ENCODE measurements at places on chromosomes 6 and 20.
A peak's percentile ranks its signal among the peaks of the same experiment; 100 is the strongest.

DNA sequence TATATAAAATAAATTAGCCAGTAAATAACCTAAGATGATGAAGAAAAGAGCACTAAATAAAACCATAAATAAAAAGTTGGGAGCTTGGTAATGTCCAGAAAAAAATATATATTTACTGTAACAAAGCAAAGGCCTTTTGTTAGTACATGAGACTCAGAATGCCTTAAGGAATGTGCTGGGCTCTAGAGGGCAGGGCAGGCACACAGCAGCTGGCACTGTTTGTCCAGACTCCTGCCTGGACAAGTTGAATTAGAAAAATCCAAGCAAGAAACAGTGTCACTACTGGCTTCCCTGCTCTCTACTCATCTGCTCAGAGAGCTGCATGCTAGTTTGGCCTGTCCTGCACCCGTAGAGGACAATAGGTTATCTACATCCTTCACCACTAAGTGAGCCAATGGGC is 8.8 kb downstream of the DEFB129 start:
- peak; percentile 79 for DNase-seq

DNA sequence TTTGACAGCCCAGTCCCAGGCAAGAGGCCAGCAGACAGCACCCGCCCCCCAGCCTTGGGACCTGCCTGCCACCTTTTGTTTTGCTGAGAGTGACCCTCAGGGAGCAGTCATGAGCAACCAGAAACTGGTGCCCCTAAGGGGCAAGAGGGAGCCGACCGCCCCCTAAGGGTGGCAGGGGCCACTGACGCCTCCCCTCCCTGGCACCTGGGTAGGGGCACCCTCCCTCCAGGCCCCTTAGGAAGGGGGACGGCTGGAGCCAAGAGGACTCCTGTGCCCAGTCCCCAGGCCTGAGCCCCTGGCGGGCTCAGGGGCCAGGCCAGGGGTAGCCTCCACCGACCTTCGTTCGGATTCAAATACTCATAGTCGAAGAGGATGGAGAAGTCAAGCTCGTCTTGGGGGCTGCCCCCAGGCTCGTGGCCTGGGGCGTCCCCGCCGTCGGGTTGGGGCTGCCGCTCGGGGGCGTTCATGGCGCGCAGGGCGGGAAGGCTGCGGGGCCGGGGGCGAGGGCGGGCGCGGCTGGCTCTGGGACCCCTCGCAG is 417 bp downstream of the NFATC2 start:
- no peak for DNase-seq

GRCh38 chr6:101080597-101080996 is 199.5 kb upstream of the ASCC3 start:
- DNase-seq, result peak; percentile 90

DNA sequence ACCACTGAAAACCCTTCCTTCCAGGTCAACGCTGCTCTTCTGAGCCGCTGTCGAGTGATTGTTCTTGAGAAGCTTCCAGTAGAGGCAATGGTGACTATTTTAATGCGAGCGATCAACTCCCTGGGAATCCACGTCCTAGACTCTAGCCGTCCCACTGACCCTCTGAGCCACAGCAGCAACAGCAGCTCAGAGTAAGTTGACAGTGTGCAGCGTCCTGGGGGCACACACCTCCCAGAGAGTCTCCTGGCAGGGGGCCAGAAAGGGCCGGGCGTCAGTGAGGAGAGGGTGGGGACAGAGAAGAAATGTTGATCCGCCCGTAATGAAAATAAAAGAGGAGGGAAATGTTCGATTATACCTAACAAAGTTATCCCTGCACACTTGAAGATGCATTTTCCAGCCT is 5.0 kb downstream of the WRNIP1 start:
- no peak for DNase-seq

DNA sequence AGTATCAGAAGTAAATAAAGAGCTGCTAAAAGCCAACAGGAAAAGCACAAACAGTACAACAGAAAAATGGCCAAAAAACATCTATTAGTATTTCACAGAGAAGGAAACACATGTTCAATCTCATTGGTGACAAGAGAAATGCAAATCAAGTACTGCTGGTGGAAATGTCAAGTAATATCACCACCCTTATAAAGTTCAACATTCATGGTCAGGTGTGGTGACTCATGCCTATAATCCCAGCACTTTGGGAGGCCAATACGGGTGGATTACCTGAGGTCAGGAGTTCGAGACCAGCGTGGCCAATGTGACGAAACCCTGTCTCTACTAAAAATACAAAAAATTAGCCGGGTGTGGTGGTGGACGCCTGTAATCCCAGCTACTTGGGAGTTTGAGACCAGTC is 42.8 kb downstream of the ESF1 start:
- no peak for DNase-seq

- DNase-seq, result no peak
Observed at GRCh38 chr6:162671580-162672165, 55.9 kb downstream of the PRKN start.

DNA sequence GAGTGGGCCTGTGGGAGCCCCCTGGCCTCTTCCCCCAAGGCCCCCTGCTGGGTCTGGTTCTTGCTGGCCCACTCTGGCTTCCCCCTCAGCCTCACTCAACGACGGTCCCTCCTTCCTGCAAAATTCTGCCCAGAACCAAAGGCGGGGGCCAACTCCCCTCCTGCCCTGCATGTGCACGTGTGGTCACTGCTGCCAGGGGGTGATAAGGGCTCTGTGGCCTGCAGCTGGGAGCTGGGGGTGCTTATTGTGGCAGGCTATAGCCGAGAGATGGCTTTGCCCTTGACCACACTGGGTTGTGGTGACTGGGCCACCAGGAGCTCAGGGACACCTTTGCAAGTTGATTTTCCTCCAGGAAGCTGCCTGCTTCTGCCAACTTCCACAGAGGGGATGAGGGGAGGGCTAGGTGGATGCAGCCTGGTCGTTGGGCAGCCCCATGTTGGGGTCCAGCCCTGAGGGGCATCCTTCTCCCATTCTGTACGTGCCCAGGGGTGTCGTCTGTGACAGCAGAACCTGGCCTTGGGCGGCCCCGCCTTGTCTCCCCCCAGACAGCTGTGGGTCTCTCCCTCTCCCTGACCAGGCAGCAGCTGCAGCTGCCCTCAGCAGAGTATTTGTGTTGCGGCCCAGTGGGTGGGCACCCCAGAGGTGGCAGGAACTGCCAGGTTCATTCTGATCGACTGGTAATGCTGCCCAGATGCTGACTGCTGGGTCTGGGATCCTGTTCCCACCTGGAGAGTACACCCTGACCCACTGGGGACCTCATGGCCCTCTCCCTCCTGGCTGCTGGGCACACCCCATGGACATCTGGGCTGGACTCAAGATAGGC is 5.6 kb downstream of the TCEA2 start:
- DNase-seq, result no peak

GRCh38 chr6:136745300-136745699 is 47.0 kb downstream of the MAP3K5 start:
- DNase-seq, result no peak

DNA sequence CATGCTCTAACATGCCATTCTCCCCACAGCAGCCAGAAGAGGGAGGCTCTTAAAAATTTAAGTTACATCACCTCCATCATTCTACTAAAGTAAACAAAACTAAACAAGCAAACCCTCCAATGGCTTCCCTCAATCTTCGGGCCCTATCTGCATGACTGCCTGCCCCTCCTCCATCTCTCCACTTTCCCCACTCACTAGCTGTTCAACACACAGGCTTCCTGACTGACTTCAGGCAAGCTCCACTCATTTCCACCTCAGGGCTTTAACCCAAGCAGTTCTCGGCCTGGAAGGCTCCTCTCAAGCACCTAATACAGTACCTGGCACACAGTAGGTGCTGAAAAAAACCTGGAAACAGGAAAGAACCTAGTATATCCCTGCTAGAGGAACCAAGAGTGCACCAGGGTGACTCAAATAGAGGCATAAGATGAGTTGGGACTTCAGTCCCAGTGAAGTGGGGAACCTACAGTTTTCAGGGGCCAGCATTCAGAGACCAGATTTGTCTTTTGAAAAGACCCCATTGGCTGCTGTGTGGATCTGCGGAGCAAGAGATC is 2.8 kb downstream of the AHCY start:
- peak; percentile 38 for DNase-seq

GRCh38 chr6:154261688-154262397 is 94.8 kb downstream of the IPCEF1 start:
- no peak for DNase-seq

DNA sequence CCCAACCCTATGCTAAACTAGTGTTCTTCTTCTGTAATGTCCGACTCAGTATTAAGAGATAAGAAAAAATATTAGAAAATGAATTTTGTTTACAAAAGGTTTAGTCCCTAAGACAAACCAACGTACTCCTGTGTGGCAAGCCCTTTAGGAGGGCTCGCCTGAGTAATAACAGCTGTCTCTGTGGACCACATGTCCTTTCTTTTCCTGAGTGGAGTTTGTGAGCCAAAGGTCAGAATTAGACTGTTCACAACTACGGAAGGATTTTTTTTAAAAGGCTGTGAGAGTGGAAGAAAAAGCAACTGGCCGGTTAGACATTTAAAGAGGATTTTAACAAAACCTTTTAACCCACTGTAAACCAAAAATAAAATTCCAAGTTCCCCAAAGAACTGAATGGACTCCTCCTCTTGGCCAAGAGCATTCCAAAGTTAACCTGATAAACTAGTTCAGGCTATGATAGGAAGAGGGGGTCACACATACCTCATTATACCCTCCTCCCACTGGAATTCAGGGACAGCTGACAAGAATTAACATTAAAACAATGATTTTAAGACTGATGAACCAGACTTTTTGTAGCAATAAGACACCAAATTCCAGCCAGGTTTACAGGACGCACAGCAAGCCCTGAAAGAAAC is 43.5 kb downstream of the FAM184A start:
- no peak for DNase-seq

DNA sequence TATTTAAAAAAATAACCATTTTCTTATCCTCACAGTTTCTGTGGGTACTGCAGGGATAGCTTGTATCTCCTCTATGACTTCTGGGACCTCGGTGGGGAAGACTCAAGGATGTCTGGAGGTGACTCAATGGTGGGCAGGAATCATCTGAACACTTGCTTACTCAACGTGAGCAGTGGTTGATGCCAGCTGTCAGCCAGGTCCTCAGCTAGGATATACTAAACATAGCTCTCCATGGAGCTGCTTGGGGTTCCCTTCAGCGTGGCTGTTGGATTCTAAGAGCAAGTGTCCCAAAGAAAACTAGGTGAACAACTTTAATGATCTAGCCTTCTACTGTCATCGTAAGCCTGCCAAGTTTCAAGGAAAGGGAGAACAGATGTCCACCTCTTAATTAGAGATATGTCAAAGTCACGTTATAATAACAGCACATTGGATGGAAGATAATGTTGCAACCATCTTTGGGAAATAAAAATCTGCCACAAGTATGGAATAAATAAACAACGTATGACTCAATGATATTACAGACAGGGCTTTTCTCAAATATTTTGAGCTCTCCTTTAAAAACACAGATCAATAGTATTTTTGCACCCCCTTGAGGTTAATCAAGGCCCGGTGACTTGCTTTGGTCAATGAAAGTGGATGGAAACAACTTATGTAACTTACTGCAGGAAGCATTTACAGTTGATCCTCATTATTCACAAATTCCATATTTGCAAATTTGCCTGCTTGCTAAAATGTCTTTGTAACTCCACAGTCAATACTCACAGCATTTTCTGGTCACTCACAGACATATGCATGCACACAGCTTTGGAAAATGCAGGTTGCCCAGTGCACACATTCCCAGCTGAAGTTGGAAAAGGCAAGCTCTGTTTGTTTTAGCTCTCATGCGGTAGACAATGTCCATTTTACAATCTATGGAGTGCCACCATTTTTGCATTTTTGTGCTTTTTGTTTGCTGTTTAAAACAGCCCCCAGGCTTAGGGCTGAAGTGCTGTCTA is 6.6 kb upstream of the HEBP2 start:
- DNase-seq, result no peak

DNA sequence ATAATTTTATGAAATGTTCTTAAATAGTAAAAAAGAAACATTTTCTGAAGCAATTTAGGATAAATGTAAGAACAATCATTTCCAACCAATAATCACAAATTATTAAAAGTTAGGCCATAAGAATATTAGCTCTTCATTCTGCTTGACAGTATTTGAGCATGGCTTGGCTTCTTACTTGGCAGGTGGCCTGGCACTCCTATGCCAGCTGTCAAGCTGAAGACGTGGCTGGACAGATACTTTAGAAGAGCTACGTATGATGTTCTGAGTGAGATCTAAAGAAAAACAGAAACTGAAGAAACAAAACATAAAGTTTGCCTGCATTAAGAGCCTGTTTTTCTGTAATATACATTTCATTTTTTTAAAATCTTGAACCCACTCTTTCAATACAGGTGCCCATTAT is 438.9 kb downstream of the GRIK2 start:
- DNase-seq, result no peak

DNA sequence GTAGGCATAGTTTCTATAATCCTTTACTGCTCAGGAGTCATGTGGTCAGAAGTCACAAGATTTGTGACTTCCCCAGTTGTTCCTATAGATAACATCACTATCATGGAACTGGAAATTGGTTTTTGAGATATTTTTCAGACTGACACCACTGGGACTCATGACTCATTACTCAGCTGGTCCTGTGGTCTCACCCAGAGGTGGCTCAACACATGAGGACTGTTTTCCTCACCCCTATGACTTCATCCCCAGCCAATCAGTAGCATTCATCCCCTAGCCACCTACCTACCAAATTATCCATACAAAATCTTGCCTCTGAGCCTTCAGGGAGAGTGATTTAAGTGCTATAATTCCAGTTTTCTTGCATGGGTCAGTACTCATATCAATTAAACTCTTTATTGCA is 1217.7 kb downstream of the EPHA7 start:
- DNase-seq, result peak; percentile 3

DNA sequence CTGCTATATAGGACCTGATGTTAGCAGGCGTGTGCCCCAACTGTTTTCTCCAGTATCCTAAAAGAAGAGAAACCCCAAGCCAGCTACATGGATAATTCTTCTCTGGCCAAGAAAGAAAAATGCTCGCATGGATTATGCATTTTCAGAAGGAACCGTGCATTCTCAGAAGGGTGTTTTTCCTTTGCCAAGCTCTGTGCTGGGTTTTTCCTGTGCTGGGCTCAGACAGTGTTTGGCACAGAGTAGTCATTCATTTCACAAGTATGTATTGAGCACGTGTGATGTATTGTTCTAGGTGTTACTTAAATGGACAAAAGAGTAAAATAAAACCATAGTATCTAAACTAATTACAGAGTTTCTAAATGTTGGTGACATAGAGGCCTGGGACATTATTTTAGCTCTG is 62.7 kb upstream of the ZNF133 start:
- peak; percentile 54 for DNase-seq

- no peak for DNase-seq
Observed at GRCh38 chr6:135941275-135942025, 89.9 kb downstream of the PDE7B start.

GRCh38 chr6:168049706-168050224 is 29.2 kb downstream of the FRMD1 start:
- DNase-seq, result no peak

Data from epithelial cell of esophagus (primary cell).